Stimulated activated CD8-positive, alpha-beta memory T cell treated with anti-CD3 and anti-CD28 coated beads, Interleukin-15, amount 100 ng/mL, for 1 hour (primary cell): ENCODE measurements at places on chromosomes 2 and 18.

- no peak for DNase-seq
These were observed 111.3 kb upstream of the TLK1 start for GRCh38 chr2:171271971-171272436.

DNA sequence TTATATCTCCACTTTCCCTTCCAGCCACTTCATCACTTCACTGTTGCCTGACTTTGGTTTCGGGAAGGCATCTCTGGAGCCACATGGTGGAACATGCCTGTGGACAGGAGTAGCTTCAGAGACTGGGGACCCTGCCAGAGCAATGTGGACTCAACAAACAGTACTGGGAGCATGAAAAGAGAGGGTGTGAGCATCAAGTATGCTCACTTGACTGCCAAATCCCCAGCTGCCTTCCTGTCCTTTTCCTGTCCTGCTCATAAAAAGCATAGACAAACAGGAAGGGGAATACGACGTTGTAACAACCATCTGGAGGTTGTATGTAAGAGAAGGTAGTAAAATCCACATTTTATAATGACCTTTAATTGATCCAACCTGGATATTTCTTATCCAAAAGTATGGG, 61.3 kb upstream of the CSRNP3 start:
- DNase-seq: no peak

GRCh38 chr18:668260-668659, 10.8 kb downstream of the TYMS start:
- DNase-seq: no peak

GRCh38 chr18:11064106-11064505, 85.3 kb downstream of the PIEZO2 start:
- DNase-seq: no peak

DNA sequence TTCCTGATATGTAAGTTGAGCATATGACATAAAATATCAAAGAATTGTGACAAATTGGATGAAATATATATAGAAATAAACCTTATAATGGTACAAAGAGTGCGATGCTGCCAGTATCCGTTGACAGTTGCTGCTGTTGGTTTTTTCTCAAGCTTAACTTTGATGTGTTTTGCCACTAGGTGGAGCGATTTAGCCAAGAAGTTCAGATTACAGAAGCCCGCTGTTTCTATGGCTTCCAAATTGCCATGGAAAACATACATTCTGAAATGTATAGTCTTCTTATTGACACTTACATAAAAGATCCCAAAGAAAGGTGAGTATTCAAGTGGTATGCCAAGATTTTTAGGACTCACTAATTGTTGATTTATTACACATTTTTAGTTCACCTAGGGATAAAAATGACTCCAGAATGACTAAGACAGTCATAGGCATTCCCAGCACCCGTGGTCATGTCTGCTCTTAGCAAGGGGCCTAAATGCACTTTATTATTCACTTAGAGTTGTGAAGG, 2.1 kb downstream of the RRM2 start:
- DNase-seq: no peak

- DNase-seq: no peak
These were observed 345.1 kb downstream of the DYSF start for GRCh38 chr2:71798266-71799012.

DNA sequence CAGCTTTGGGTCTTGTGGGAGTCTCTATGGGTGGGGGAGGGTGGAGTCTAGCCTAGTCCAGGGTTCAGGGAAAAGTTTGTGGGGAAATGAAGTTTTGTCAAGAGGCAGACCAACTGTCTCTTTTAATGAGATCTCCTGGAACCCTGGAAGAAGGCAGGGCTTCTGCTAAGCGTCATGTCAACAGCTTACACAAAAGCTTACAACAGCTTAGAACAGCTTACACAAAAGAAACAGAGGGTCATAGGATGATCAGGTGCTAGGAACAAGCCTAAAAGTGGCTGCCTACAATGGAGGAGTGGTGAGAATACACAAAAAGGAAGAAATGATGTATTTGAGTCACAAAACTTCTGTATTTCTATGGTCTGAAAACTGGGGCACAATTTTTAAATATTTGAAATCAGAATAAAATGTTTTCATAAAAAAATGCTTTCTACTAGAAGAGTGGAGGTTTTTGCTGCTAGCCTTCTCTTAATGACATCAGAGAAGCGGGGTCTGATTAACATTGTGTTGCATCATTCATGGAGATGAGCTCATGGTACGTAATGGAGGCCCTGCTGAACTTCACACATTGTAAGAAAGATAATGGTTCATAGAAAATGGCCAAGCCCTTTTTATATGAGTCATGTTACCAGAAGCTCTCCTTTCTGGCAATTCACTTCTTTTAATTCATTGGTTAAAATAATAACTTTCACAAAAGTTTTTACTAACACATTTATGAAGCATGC, 351.0 kb downstream of the PIK3C3 start:
- no peak for DNase-seq

- no peak for DNase-seq
These were observed 149.2 kb upstream of the NCKAP5 start for GRCh38 chr2:133717497-133717896.

DNA sequence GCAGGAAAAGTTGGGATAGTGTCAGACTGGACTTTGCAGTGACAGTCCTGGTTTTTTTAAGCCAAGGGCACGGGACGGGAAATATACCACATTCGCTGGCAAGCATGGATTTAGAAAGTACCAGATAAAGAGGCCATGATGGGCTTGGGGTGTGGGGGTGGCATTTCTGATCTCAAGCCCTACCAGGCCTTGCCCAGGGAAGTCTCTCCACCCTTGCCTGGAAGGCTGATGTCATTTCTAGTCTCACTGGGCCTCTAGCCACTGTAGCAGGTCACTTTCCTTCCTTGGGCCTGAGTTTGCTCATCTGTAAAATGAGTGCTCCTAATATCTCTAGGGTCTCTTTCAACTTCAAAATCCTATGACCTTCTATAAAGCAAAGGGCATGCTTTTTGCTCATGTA, 1.8 kb downstream of the ZBTB7C start:
- no peak for DNase-seq

DNA sequence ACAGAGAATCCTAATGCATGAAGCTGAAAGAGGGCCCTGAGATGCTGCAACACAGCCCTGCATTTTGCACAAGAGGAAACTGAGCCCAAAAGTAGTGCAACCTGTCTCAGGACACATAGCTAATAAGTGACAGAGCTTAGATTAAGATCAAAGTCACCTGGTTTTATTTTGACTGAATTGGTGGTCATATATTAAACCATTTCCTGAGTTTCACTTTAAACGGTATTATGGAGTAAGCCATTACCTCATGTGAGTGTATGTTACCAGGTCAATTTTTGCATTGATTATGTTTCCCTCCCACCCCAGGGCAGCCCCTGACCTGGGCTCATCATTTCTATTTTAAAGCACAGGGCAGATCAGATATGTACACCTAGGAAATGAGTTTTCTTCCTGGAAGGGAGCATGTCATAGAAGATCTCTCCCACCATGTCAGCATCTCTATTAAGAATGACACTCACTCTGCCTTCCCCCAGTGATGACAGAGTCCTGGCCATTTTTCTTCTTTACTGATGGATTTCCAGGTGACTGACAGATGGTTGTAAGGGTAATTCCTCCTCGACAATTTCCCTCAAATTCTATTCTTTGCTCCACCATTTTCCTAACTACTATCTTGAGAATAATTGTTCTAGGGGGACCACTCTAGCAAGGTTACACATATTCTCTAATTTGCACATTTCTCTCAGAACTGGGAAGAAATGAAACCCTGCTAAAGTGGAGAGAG, 441.3 kb upstream of the SLC14A2 start:
- DNase-seq: no peak

DNA sequence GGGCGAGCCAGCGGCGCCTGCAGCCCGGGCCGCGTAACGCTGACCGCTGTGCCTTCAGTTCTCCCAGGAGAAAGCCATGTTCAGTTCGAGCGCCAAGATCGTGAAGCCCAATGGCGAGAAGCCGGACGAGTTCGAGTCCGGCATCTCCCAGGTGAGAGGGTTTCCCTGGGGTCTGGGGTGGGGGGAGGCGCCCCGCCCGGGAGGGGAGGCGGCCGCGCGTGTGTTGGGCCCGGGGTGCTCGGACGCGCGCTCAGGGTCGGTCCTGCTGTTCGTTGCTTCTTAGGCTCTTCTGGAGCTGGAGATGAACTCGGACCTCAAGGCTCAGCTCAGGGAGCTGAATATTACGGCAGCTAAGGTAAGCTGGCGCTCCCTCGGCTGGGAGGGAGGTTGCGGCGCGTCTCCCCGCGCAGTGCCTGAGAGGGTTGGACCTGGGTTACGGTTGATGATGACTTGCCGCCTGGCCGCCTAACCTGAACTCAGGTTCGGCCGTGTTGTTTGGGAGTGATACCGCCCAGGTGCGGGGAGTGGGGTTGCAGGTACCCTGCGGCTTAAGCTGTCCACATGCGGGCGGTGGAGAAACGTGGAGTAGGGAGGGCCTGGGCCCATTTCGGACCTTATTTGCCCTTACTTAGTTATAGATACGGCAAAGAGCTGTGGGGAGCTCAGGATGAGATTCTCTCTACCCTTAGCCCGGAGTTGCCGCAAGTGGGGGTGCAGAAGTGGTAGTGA, 638 bp downstream of the RPS7 start:
- no peak for DNase-seq

- no peak for DNase-seq
These were observed 73.9 kb upstream of the TTC27 start for GRCh38 chr2:32553829-32554432.
